Stimulated activated CD8-positive, alpha-beta memory T cell treated with anti-CD3 and anti-CD28 coated beads, Interleukin-4, amount 100 ng/mL, for 1 hour (primary cell): ENCODE measurements at places on chromosomes 3 and 15.

DNA sequence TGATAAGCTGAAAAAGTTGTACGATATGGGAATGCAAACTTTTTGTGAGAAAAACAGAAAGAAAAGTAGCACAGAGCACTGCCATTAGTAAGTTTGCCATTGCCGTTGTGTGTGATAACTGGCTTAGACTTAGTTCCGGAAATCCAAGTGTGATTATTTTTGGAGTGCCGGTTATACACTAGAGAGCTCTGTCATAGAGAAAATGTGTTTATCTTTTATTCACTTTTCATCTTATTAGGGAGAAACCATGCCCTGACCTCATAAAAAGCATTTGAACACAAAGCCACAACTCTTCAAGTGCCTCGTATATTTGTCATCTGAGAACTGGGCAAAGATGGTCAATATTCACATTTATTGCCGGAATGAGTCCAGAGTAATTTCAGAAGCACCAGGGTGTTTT is 36.1 kb downstream of the CTDSPL start:
- DNase-seq = no peak

- DNase-seq = no peak
These were observed 81.8 kb downstream of the ALCAM start for GRCh38 chr3:105448338-105448982.

GRCh38 chr3:191303596-191303995 is 25.6 kb upstream of the CCDC50 start:
- DNase-seq = no peak

DNA sequence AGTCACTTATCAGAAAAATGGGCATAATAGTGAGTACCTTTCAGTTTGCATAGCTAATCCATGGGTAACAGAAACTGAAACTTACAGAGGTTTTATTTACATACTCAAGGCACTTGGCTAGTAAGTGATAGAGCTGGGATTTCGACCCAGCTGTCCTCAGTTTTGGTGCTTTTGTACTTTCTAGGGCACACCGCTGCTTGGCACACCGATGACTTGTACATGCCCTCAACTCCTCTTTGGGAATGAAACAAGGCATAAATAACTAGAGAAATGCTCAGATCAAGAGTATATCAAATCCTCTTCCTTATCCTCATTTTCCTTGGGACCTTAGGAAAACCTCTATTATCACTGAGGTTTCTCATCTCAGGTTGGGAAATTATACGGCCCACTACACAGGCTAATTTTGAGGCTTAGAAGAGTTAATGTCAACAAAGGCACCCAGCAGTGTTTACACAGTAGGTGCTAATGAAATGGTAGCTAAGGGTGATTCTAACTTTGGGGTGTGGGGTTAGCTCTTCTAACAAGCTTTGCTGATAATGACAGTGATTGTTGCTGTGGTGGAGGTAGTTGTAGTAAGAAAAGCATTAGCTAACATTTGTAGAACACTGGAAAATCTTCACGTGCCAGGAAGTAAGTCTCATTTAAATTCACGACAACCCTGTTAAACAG is 20.3 kb upstream of the DGKG start:
- no peak for DNase-seq

DNA sequence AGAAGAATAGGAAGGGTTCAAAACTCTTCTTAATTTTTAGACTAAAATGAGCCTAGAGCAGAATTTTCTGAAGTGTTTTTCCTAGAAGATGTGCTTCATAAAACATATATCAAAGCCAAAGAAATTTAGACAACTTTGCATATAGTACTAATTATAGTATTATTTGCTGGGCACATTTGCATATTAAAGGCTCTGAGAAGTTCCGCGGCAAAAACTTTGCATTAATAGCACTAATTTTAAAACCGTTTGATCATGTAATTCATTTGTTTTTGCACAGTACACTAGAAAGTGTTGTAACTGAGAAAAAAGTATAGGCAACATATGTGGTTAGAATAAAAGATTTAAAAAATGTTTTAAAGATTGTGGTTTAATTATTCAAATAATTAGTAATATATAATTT is 412.0 kb upstream of the NR2F2 start:
- DNase-seq = no peak

- no peak for DNase-seq
These were observed 18.7 kb downstream of the NFKBIZ start for GRCh38 chr3:101867996-101868395.

- no peak for DNase-seq
These were observed 293.7 kb downstream of the NSUN3 start for GRCh38 chr3:94356581-94356980.

- DNase-seq = no peak
These were observed 35.1 kb upstream of the RPS17 start for GRCh38 chr15:82575335-82575734.

DNA sequence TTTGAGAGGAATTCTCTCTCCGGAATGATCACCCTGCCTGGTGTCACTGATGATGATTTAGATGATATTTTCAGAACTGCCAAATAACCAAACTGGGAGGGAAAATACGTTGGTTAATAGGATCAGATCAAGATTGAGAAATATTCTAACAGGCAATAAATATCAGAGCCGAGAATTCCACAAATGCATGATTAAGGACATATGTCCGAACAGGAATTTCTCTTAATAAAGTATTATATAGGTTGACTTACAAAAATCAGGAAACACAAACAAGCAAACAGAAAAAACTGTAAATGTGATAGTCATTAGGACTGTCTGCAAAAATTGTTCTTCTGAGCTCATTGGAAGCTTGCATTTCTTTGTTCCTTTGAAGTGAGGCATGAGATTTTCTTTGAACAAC is 75.1 kb upstream of the PHLDB2 start:
- DNase-seq = no peak

GRCh38 chr3:155661760-155662159 is 83.1 kb downstream of the PLCH1 start:
- no peak for DNase-seq

DNA sequence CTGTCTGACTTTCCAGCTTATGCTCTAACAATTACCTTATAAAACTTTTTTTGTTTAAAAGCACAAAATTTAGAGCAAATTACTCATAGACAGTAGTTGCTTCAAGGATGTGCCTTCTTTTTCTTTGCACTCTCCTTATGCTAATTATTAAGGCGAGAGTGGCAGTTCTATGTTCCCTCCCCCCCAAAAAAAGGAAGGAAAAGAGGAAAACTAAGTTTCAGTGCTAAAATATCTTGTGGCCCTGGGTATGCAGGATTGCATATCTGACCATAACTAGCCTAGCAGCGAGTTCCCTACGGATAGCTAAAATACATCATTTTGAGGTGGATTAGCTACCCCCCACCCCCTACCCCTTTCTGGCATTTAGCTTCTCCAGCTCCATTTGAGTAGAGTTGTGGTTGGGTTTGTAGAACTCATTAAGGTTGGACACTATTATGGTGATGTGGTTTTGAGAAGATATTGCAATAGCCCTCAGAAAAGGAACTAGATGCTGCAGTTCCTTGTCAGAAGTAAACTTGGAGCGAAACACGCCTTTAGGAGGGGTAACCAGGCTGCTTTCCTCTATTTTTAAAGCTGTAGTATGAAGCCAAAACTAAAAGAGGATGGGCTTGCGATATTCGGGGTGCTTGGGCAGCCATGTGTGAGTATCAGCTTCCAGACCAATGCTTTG is 174.6 kb downstream of the AKAP13 start:
- no peak for DNase-seq

DNA sequence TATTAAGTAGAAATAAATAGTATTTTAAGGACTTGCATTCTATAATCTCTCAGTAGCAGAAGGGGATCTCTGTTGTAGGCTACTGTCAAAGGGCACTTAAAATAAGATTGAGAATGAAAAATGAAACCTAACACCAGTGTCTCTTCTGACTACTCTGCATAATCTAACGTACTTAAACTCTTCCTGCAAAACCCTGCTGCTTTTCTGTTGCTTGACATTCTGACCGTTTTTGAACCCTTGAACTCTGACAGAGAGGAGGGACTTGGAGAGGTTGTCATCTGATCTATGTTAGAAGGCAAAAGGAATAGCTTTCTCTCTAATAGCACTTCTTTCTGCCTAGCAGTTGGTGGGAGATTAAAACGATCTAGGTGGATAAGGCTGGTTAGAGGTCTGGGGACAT is 204.6 kb downstream of the ZIC1 start:
- no peak for DNase-seq

DNA sequence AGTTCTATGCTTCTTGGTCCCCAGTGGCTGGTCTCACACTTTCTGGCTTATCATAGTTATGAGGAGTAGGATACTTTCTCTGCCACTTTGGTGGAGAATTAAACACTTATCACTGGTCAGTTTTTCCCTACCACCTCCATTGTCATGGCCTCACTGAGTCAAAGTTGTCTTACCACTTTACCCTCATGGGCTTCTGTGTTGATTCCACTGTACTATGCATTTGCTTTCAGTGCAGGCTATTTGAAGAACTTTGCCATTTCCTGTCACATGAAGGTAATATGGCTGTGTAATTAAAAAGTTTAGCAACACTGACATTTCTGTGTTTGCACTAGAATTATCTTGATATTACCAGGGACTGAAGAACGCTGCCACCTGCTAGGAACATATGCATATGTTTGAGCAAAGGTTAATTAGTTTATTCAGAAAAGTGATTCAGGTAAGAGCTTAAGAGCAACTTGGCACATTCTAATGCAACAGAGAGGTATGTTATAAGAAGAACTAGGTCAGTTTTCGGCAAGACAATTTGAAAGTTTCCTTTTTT is 377.3 kb downstream of the PDCD6IP start:
- DNase-seq = no peak

GRCh38 chr3:24315971-24316370 is 178.7 kb downstream of the THRB start:
- no peak for DNase-seq

GRCh38 chr3:149378478-149379309 is 1.2 kb upstream of the TM4SF1 start:
- DNase-seq = no peak

GRCh38 chr3:101122681-101123080 is 129.5 kb upstream of the ABI3BP start:
- DNase-seq = no peak

- no peak for DNase-seq
These were observed 595.1 kb downstream of the TUSC7 start for GRCh38 chr3:117304681-117305080.

- DNase-seq = no peak
These were observed 18.1 kb downstream of the CRABP1 start for GRCh38 chr15:78358102-78358870.

- DNase-seq = no peak
These were observed 48.7 kb downstream of the STAG1 start for GRCh38 chr3:136703429-136703828.

GRCh38 chr15:78105476-78106241 is 13.3 kb downstream of the SH2D7 start:
- no peak for DNase-seq

- DNase-seq = no peak
These were observed 44.1 kb downstream of the LIPC start for GRCh38 chr15:58475573-58476524.

- no peak for DNase-seq
These were observed 167.5 kb upstream of the TRIM42 start for GRCh38 chr3:140510303-140510861.

DNA sequence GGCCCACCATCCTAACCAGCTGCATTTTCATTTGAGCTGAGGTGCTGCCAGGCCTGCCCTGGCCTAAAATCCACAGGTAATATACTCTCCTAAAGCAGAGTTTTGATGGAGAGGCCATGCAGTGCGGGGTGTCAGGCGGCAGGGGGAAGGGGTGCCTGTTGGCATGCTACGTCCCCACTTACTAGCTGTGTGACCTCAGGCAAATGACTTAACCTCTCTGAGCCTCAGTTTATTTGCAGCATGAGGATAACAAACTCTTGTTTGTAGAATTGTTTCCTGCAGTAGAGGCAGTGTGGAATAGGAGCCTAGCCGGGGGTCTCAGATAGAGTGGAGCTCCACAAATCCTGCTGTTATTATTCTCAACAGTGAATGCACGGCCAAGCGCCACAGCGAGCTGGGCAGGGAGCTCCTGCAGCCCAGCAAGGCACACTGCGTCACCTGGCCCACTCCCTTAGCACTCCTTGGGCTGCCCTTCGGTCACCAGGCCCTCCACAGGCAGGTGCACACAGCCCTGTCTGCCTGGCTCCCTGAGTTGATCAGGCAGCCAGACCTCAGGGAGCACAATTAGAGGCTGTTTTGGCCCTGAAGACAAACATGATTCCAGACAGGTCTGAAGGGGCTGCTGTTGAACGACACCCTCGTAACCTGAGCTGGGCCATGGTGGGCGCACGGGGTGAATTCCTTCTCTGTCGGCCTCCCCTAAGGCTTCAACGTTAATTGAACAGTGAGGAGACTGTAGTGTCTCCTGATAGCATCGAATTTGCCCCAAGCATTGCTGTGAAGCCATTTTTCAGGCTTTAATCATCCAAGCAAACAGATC is 248.8 kb upstream of the LYSMD4 start:
- DNase-seq = no peak

DNA sequence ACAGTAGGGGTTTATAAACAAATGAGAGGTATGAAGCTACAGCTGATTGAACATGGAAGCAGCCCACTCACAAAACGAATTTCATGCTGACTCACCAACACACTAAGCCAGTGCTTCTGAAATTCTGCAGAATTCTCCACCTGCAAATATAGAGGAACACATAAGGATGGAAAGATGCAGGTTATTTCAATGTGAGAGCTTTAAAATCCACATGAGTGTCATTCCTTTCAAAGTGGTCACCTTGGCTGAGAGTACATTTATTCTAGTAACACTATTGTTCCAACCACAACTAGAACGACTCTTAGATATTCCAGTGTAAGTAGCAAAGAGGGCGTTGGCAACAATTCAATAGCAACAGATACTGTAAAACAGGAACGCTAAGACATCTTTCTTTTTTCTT is 189.9 kb upstream of the TSC22D2 start:
- DNase-seq = no peak

DNA sequence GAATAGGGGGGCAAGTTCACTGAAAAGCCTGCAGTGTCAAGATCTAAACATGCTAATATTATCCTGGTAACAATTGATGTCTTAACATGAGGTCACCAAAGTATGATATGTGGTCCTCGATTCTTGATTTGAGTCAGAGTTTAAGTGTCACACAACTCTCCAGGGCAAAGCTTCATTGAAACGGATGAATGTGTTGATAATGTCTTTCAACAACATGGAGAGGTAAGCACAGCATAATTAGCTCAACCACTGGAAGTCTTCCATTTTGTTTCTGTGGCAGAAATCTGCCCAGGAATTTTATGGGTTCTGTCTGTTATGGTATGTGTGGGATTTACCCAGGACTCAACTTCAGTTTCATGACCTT is 591.5 kb downstream of the ZNF385D start:
- DNase-seq = no peak
